Uterine smooth muscle cell (primary cell): ENCODE measurements at places on chromosomes 1 and 21. TPM values are rescaled to one million over a fixed set of nuclear protein-coding genes. Genes with fewer than 3 reads are reported as not detected.

The SYDE2 gene
- 8.4 and 12.7 TPM in 2 replicates for total RNA-seq

The S100A14 gene
- 0.22 TPM in 1 of 2 replicates, not detected in the other for total RNA-seq

The SERPINC1 gene
- total RNA-seq, result 0.12 TPM in 1 of 2 replicates, not detected in the other

The USH2A gene
- total RNA-seq, result under 0.01 TPM in 1 of 2 replicates, not detected in the other

The SPAG17 gene
- total RNA-seq, result 0.22 TPM in 1 of 2 replicates, not detected in the other
